ENCODE measurements at places on chromosomes 7 and 10. TPM values are rescaled to one million over a fixed set of nuclear protein-coding genes. Genes with fewer than 3 reads are reported as not detected.

DNA sequence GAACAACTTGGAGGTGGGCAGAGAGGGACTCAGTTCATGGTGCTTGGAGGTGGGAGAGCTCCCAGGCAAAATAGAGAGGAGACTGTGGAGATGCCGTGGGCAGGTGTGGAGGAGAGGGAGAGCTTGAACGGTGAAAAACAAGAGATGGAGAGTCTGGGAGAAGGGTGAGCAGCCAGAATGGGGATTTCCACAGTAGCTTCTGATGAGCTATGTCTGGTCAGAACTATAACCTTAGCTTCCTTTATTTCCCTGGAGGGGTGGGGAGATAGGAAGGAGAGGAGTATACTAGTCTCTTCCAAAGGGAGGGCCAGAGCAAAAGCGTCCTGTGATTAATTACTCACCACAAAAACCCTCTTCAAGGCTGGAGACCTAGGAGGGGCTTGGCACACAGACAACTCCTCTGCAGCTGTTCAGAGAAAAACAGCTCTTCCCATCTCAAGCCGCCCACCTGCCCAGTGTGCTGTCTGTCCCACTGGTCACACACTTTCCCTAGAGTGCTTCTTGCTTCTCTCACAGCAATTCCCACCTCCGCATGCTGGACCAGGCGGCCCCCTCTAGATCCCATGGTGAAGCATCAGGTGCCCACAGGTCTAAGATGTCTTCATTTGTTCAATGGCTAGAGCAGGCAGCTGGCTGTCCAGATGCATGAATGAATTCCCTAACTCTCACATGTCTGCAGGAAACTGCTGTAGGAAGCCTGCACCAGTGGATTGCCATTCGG, 41.9 kb downstream of the TAS2R41 start:
- no peak for DNase-seq

DNA sequence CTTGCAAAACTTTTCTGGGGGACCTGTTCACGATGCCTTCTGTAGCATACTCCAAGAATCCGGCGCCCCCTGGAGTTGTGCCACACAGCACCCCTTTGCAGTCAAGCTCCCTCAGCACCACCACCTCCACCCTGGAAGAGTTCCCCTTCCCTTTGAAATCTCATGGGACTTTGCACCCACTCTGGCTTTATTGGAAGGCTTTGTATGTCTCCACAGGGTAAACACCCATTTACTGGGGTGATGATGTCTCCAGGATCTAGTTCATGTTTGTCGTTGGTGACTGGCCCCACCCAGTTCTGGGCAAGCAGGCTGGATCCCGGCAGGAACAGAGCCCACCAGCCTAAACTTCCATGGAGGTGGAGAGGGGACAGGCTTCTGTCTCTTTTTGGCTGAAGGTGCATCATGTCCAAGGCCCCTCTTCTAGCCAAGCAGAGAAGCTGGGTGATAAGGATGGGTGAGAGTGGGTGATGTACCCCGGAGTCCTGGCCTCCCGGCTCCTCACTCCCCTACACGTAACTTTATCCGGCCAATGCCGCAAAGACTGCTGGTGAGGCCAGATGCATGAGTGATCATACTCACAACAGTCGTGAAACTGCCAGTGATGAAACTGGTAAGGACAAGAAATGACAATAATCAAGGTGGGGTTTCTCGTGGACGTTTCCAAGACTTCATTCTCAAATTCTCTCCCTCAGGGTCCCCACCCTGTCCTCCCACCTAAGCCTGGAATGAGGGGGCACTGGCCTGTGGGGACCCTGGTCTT, 695 bp upstream of the CLDN4 start:
- DNase-seq, result no peak

DNA sequence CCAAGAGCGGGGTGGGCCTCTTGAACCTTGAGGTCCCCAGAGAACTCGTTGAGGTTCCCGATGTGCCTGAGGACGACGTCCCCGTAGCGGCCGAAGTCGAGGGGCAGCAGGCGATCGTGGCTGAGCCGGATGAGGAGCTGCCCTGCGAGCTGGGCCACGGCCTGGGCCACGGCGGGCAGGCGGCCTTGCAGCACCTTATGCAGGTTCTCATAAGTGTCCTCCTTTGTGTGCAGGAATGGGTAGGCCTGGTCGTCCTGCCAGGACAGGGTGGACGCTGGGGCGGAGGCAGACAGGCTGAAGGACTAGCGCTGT, 14.2 kb downstream of the TFR2 start:
- DNase-seq, result no peak

The AKR1D1 gene
- not detected for total RNA-seq

The WNT8B gene
- total RNA-seq, result not detected

The SORCS3 gene
- total RNA-seq, result not detected

The AGR2 gene
- not detected for total RNA-seq

DNA sequence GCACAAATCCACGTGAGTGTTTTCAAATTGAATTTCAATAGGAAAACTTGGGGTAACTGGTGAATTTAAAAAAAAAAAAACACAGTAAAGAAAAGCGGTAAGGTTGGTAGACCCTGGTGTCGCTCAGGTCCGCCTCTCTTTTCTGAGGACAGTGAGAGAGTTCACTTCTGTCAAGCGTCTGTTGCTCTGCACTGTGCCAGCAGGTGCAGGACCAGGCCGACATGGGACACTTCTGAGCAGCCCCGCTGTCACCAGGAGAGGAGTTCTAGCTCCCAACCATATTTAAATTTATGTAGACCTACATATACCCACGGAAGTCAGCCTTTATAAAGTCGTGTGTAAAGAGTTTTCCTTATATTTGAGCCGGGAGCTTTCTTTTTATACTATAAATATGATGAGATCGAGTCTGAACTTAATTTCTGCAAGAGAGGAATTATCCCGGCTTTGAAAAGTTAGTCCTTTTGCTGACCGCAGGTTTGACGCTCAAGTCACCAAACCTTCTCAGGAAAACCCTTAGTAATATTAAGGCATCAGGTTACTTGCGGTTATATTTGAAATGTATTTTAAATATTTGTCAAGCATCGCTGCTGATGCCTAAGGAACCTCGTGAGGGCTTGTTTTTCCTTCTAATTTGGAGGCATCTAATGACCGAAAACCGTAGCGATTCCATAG, 531 bp downstream of the IKZF1 start:
- DNase-seq, result peak; percentile 43

The GRID2IP gene
- total RNA-seq, result 0.15 TPM

The PTN gene
- total RNA-seq, result not detected

The PNLIPRP2 gene
- total RNA-seq, result not detected

The EPO gene
- total RNA-seq, result not detected

- DNase-seq, result no peak
Observed at GRCh38 chr10:51729822-51730555, 30.6 kb upstream of the CSTF2T start.

All from CD4-positive, CD25-positive, alpha-beta regulatory T cell (primary cell).